Stimulated activated CD4-positive, alpha-beta T cell treated with anti-CD3 and anti-CD28 coated beads, Interleukin-12 subunit alpha, Interleukin-12 subunit beta, amount 100 ng/mL, for 48 hours (primary cell): ENCODE measurements at places on chromosomes 5 and 9.

DNA sequence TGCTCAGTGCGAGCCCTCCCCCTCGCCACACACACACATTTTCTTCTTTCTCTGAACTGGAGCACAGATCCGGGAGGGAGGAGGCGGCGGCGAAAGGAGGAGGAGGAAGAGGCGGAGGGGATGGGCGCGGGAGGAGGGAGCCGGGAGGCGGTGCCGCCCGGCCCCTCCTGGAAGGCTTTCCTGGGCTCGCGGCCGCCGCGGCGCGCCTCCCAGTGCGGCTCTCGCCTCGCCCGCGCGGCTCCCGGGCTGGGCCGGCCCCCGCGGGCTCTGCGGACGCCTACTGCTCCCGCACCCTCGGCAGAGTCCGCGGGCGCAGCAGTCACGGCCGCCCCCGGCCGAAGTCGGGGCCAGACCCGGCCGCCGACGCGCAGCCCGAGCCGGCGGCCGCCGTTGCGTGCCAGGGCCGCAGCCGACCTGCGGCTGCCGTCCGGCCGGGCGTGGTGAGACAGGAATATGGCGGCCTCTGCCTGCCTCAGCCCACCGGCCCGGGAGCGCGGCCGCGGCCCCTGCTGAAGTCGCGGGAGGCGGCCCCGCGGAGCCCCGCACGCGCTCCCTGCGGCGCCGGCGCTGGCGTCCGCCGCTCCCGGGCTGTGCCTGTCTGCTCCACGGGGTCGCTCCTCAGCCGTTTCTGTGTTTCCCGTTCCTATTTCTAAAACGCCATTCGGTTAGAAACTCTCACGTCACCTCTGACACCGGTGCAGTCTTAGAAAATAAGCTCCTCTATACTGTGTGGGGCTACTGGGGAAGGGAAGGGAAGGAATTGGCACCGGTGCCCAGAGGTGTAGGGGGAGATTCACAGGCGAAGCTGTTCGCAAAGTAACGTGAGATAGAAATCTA lies 500 bp upstream of the GNAQ start:
- peak; percentile 40 for DNase-seq

DNA sequence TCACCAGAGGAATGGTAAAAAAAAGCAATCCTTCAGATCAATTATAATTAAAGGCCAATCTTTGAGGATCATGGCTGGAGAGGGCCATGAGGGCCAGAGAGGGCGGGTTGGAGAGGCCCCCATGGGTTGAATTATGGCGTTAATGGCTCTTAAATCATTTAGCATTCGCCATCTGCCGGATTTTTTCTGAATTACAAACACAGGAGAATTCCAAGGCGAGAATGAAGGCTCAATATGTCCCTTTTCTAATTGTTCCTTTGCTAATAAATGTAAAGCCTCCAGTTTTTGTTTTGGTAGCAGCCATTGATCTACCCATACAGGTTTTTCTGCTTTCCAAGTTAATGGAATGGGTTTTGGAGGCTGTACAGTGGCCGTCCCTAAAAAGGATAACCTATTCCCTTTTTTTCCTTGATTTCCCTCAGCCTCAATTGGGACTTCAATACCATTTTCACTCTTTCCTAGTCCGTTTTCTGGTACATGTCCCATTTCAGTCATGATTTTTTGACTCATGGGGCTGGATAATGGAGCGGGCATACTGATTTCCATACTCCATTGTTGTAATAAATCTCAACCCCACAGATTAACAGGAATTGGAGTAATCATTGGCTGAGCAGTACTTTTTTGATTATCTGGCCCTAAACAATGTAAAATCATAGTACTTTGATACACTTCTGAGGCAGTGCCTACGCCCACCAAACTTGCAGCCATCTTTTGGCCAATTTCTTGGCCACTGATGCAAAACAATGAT lies 6.7 kb upstream of the TMEM141 start:
- no peak for DNase-seq

DNA sequence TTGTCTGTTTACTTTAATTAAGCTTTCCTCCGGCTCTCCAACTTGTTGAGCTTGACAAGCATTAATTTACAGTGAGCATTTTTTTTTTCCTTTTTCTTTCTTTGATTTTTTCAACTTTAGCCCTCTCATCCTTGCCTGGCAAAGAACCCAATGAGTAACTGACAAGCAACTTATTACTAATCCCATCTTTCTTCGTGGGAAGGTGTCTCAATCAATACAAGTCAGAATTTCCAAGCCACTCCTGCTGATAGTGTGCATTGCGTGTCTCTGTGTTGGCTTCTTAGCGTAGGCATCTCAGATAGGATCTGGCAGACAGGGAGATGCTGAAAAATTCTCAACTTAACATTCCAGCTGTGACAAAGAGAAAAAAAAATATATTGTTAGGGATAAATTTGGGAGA lies 527.7 kb upstream of the WWC1 start:
- no peak for DNase-seq

- DNase-seq, result no peak
Observed at GRCh38 chr9:88685966-88686365, 151.0 kb downstream of the NXNL2 start.

- no peak for DNase-seq
Observed at GRCh38 chr5:62547945-62548630, 30.5 kb upstream of the LRRC70 start.
